ENCODE measurements at places on chromosomes 12 and 14.

DNA sequence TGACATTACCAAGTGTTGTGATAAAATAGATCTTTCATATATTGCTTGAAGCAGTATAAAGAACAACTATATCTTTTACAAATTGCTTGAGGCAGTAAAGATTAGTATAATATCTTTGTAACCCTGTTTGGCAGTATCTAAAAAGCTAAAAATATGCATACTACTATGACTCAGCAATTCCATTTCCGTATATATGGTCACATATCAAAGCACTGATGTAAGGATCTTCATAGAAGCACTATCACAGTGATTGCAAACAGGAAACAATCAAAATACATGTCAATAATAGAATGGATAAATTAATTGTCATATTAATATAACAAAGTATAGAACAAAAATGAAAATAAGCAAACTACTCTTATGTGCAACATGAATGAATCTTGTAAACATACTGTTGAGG lies 158.4 kb upstream of the IGF1 start:
- DNase-seq, result no peak

DNA sequence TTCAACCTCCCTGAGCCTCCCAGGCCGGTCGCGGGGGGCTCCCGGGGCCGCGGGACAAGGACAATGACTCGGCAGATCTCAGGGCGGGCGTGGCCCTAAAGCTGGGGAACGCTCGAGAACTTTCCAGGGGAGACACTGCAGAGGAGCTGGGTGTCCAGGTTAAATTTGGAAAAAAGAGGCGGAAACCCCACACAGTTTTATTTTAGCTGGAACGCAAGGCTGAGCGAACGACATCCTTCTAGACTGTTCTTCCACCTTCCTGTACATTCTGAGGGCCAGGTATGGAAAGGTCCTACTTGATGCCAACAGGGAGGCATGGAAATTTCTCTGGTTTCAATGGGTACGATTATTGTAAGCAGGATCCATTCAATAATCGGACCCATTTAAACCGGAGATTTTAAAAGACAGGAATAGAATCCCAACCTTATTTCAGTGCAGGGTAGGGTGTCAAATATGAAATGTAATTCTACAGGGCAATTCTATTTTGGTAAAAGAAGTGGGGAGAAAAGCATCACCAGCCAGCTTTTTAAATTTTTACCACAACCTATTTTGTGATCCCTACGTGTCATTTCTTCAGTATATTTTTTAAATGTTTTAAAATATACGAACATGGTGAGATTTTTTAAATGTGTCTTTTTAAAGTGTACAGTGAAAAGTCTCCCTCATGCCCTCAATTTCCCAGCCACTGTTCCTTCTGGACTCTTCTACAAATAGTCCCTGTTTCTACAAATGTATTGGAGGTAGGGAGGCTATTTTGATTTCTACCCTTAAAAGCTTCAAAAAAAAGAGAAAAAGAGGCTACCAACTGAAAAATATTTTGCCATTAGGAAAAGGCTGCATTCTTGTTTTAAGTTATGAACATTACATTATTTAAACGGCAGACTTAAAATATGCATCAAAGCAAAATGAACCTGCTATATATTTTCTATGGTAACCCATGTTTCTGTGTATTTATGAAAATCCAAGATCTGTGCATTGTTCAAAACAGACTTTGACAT lies 1.1 kb upstream of the UBC start:
- DNase-seq, result no peak

GRCh38 chr12:123397400-123397799 lies 13.5 kb downstream of the KMT5A start:
- DNase-seq, result no peak

DNA sequence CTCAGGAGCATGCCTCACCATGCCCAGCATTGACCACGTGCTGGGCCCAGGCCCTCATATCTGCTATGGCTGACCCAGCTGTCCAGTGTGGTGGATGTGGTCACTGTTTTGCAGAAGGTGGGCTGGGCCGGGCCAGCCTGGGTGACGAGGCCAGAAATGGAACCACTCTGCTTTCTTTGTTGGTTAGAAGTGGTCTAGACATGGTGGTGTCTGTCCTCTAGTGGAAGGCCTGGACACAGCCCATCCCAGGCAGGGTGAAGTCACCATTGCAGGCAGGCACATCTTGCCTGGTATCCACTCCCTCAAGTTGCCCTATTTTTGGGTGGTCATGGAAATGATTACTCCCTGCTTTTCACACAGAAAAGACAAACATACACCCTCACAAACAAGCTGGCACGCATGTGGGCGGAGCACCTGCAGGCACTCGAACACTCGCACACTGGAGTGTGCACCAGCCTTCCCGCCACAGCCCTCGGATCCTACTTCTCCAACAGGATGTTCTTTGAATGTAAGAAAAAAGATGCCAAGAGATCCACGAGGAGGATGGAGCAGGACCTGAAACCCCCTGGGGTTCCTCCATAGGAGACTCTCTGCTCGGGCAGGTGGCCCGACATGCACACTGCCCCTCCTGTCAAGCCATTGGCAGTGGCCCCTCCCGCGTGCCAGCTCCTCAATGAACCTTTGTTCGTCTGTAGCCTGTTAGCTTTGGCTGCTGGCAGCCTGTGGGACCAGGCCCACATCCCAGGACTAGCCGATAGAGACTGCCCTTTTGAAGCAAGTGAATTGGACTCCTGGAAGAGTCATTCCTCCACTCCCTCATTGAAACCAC lies 38.4 kb downstream of the MLXIP start:
- no peak for DNase-seq

DNA sequence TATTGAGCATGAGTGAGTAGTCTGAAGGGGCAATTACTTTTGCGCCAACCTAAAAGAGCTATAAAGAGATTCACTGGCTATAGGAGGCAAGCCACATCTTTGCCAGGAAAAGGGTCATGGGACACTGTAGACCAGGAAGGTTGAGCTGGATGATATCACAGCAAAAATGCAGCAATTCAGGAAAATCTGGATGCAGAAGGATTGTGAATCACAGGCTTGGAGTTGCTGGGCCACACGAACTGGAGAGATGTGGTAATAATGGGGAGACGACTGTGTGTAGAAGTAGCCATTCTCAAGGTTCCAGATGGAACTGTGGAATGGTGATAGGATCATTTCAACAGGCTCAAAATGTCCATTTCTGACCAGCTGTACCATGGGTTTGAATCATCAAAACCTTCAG lies 151.4 kb upstream of the DAAM1 start:
- no peak for DNase-seq

DNA sequence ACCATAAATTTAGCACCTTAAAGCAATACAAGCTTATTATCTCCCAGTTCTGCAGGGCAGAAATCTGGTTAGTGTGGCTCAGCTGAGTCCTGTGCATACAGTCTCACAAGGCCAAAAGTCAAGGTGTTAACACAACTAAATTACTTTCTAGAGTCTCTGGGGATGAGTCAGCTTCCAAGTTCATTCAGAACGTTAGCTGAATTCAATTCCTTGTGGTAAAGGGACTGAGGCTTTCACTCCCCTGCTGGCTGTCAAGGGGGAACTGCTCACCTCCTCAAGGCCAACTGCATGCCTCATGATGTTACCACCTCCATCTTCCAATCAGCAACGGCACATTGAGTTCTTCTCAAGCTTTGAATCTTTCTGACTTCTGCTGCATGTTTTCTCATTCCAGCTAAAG lies 27.6 kb downstream of the EML5 start:
- DNase-seq, result no peak

GRCh38 chr12:57461276-57461916 lies 1.8 kb downstream of the GLI1 start:
- peak; percentile 73 for DNase-seq
